ENCODE measurements at places on chromosomes 5 and 9. TPM values are rescaled to one million over a fixed set of nuclear protein-coding genes. Genes with fewer than 3 reads are reported as not detected.

GRCh38 chr9:71765693-71766092 is 2.6 kb downstream of the CEMIP2 start:
- no peak for DNase-seq

DNA sequence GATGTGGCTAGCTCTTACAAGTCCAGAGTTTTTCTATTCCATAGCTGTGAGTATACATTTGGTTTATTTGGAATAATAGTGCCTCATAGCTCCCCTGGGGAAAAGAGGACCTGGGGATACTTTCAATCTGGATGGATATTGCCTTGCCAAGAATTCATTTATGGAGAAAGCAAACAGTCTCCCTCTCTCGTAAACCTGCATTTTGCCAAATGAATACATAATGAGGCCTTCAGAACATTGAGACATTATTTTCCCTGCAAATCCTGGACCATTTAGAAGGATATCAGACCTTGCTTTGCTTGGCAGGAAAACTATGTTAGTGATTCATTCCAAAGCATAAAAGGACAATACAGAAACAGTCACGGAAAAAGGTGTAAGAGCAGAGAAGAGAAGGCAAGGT is 569.6 kb upstream of the BRINP1 start:
- no peak for DNase-seq

- DNase-seq, result no peak
Measured at GRCh38 chr5:131589510-131590348, 45.3 kb downstream of the RAPGEF6 start.

Gene TEK
- 20.5 TPM for total RNA-seq

GRCh38 chr5:143693651-143694252 is 118.2 kb upstream of the HMHB1 start:
- DNase-seq, result no peak

DNA sequence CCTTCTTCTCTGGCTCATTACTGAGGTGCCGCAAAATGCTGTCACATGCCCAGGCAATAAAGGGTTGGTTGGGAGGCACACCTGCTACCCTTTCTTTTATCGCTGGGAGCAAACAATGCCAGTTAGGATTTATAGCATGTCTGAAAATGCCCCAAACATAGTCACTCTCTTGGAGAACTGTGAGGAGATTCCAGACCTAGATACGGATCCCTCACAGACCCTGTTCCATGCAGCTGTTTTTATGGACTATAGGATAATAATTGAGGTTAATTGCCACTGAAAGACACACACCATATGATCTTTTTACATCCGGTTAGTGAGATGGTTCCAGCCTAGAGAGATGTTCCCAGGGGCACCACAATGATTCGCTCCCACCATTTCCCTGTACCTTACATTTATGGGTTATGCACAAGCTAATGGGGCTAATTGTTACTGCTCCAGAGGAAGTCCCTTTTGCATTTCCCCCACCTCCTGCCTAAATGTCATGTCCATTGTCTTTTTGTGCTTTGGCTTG is 318.1 kb downstream of the PIK3R1 start:
- no peak for DNase-seq

- DNase-seq, result no peak
Measured at GRCh38 chr5:162654661-162655405, 587.3 kb downstream of the GABRG2 start.

- DNase-seq, result no peak
Measured at GRCh38 chr5:93926831-93927620, 185.6 kb upstream of the POU5F2 start.

GRCh38 chr9:83598487-83598886 is 24.5 kb upstream of the IDNK start:
- DNase-seq, result no peak

DNA sequence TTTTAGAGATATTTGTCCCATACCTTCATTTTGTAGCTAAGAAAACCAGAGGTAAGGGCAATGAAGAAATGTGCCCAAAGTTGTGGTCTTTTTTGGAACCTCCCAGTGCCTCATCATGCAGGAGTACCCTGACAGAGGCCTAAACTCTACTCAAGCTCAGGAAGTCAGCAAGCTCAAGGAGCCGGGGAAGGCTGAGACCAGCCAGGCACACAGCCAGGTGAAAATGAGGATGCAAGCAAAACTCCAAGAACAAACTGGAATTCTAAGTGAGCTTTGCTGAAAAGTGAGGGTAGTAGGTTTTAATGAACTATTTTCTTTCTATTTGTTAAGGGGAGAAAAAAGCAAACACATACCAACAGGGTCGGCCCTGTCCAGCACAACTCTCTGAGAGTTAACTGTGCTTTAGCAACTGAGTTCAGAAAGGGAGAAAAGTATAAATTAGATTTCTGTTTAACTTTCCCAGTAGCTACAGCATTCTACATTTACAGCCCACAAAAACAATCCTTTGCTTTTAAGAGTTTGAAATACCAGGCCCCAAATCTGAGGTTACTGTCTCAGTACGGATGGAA is 146.4 kb downstream of the GNAQ start:
- no peak for DNase-seq

GRCh38 chr9:130915096-130915447 is 18.5 kb upstream of the QRFP start:
- DNase-seq, result no peak

- no peak for DNase-seq
Measured at GRCh38 chr5:163910226-163910625, 404.8 kb downstream of the MAT2B start.

- DNase-seq, result peak; percentile 79
Measured at GRCh38 chr5:139395844-139396640, 1.1 kb upstream of the PROB1 start.

- no peak for DNase-seq
Measured at GRCh38 chr5:129172580-129172979, 78.0 kb downstream of the ISOC1 start.

DNA sequence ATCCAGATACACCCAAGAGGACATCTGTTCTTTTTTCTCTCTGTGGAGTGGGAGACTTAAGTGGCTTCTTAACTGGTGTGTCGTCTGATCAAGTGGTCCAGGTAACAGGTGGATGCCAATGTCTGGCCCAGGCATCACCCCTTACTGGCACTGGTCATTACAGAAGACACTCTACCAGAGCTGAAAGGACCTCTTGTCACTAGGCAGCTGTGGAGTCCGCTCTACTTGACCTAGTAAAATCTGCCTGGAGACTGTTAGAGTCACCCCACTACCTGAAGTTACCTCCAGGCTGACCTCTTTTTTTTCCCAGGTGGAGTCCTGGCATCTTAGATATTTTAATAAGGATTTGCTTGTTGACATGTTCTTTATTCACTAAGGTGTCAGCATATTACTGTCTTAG is 22.5 kb downstream of the FXN start:
- no peak for DNase-seq

Gene TSSK1B
- not detected for total RNA-seq

DNA sequence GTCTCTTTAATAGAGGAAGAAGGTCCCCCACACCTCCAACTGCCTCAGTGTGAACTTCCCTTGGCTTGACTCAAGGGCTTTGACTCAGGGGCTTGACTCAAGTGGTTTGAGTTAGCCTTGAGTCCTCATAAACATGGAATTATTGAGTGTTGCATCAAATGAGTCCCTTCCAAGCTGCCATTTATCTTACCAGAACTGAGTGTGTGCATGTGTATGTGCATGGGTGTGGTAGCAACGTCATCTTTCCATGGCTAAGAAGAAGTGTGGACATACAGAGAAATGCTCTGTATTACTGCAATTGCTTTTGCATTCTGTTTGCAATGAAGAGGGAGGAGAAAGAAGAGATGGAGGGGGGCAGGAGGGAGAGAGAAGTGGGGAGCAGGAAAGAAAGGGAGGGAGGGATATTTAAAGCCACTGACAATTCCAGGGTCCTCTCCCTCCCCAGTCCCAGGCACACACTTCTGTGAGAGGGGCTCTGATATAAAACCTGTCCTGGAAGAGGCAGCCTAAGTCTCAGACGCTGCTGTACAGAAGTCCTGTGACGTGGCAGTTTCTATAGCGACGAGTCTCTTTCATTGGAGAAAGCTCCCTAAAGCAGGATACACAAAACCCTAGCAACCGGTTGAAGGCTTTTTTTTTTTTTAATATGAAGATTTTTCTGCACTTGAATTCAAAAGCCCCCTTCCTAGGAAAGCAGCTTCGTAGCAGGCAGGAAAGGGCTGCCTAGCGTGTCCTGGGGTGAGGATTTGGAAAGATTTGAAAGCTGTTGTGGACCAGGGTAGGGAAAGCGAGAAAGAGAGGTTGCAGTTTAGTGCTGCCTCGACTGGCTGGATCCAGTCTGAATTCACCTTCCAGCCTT is 93.3 kb upstream of the MAP1B start:
- no peak for DNase-seq

Gene SUB1
- 220 TPM for total RNA-seq

Gene PCDHB5
- total RNA-seq, result 1.4 TPM

DNA sequence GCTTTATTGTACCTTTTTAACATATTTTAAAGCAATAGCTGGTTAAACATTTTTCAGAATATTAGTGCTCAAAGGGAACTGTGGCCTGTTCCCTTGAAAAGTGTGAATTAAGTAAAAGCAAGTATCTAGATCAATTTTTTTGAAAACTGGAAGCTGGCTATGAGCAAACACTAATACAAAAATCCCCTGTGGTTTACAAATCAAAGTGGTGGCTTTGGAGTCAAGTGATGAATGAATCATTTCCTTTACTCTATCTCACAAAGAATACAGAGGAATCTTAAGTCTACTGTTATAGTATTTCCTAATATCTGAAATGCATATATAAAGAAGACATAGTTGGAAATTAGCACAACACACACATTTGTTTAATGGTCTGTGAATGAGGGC is 212.4 kb upstream of the C9orf72 start:
- no peak for DNase-seq

Gene PCDHGB3
- 11.4 TPM for total RNA-seq

- DNase-seq, result no peak
Measured at GRCh38 chr5:143576711-143577484, 173.4 kb upstream of the NR3C1 start.

Measured in heart left ventricle (tissue), 16 donors.